ENCODE measurements at places on chromosomes 13 and 19.

- DNase-seq: no peak
Observed at GRCh38 chr13:110215606-110216005, 91.4 kb downstream of the COL4A1 start.

- DNase-seq: no peak
Observed at GRCh38 chr19:46449228-46449627, 20.5 kb upstream of the PNMA8C start.

GRCh38 chr13:86830046-86830445 is 841.1 kb upstream of the SLITRK5 start:
- no peak for DNase-seq

GRCh38 chr13:43054803-43055802 is 31.7 kb downstream of the DNAJC15 start:
- DNase-seq: peak; percentile 73

GRCh38 chr13:113533161-113533840 is 42.8 kb upstream of the DCUN1D2 start:
- no peak for DNase-seq

- no peak for DNase-seq
Observed at GRCh38 chr13:73851104-73851503, 283.1 kb downstream of the KLF12 start.

GRCh38 chr13:104025303-104025702 is 959.1 kb upstream of the SLC10A2 start:
- no peak for DNase-seq
